Pons (tissue), 1 donor: ENCODE measurements at places on chromosomes 1 and 21.
A peak's percentile ranks its signal among the peaks of the same experiment; 100 is the strongest.

GRCh38 chr1:117568999-117569398, 36.8 kb upstream of the TENT5C start:
- no peak for DNase-seq

DNA sequence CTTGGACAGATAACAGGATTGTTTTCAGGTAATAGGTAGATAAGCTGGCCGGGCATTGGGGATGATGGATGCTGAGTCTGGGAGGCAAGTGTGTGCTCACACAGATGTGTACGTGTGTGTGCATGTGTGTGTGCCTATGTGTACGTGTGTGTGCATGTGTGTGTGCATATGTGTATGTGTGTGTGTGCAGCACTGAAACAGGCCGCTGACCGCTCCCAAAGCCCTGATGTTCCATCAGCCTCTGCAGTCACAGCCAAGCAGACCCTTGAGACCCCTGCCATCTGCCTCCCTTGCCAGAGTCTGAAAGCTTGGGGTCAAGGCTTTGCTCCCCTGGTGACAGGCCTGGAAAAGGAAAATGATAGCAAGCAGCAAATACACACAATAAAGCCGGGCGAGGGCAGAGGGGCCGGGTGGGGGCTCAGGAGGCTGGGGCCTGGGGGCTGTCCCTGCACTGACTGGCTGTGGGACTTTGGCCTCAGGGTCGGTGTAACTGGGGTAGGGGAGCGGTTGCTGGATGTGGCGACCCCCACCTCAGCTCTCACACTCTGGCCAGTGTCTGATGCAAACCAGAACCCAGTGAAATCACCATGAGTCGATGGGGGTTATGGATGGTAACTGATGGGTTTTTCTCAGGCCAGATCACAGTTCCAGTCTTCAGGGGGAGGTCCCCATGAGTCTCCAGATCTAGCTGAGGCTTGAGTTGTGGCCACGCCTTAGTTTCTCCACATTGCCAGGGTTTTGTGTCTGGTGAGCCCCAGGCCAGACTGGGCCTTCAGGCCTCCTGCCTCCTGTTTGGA, 9.2 kb upstream of the TNFRSF8 start:
- no peak for DNase-seq

GRCh38 chr1:113659556-113659955, 99.7 kb downstream of the PHTF1 start:
- peak; percentile 26 for DNase-seq

DNA sequence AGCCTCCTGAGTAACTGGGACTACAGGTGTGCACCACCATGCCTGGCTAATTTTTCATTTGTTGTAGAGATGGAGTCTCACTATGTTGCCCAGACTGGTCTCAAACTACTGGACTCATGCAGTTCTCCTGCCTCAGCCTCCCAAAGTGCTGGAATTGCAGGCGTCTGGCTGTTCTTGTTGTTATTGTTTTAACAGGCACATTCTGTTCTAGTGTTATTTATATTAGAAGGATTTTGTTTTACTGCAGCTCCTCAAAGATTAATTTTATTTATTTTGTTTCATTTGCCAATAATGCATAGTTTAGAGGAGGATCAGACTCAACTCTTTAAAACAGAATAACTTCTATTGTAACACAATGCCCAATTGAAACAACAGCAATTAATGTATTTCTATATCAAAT, 35.5 kb downstream of the RGS2 start:
- no peak for DNase-seq

- DNase-seq: no peak
These were observed 8.0 kb downstream of the BATF3 start for GRCh38 chr1:212691561-212692071.

- DNase-seq: no peak
These were observed 7.6 kb upstream of the C1QA start for GRCh38 chr1:22628698-22629444.

- DNase-seq: no peak
These were observed 9.5 kb downstream of the GPR137B start for GRCh38 chr1:236151739-236152424.

DNA sequence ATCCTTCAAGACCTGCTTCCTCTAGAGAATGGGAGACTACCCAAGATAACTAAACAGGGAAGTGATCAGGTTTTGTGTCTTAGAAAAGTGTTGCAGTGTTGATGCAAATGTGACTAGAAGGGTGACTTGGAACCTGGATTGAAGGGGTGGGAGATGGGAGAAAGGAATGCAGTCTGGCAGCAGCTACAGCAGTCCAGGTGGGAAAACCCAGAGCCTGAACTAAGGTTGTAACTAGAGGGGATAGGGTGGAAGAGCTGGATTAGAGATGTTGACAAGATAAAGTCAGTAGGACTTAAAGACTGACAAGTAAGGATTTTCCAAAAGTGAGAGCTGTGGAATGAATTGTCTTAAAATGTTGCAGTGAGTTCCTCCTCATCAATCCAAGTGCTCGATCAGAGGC, 7.1 kb upstream of the SHISA4 start:
- DNase-seq: no peak

- DNase-seq: no peak
These were observed 55.5 kb downstream of the SIM2 start for GRCh38 chr21:36754241-36754898.

GRCh38 chr1:205317311-205317917, 4.1 kb downstream of the NUAK2 start:
- peak; percentile 52 for DNase-seq

DNA sequence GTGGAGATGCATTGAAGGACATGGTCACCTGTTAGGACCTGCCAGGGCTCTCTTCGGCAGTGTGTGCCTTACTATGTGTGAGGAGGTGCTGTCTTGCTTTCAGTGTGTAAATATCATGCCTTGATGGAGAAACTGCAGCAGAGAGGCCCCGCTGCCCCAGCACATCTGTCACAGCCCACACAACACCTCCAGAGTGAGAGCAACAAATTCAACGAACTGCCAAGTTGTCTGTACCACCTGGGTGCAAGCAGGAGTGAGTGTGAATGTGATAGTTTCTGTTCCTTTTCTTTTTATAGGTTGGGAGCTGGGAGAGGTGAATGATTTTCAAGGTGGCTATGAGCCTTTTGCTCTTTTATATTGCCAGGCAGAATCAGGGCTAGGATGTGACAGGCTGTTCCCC, 114.6 kb upstream of the KIAA0040 start:
- DNase-seq: no peak

DNA sequence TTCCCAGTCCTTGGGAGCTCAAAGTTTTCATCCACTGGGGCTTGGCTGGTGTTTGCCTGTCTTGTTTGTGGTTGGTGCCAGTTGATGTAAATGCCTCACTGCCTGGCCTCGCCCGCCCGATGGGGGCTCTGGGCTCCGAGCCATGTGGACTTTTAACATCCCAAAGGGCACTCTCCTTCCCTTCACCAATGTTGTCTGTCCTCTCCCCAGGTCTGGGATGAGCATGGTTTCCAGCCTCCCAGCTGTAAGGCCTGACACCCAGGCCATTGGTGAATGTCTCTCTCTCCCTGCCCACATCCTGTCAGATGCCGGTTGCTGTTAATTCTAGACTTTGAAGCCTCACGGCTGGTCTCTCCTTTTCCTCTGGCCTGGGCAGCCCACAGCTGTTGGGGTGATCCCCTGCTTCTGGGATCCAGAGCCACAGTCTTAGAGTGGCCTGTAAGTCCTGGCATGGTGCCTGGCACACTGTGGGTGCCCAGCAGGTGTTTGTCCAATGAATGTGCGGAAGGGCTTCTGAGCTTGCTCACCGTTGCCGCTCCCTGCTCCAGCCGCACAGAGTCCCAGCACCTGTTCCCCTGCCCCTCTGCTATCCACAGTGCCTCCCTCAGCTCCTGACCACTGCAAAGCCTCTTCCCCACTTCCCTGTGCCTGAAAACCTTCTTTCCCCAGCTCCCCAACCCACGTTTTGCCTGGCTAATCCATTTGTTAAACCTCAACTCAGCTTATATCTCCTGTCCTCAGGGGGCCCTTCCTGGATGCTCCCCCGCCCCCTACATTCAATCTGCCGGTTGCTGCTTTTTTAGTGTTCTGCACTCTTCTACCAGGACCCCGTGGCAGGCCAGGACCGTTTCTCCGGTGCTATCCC, 3.3 kb upstream of the C1orf174 start:
- no peak for DNase-seq

DNA sequence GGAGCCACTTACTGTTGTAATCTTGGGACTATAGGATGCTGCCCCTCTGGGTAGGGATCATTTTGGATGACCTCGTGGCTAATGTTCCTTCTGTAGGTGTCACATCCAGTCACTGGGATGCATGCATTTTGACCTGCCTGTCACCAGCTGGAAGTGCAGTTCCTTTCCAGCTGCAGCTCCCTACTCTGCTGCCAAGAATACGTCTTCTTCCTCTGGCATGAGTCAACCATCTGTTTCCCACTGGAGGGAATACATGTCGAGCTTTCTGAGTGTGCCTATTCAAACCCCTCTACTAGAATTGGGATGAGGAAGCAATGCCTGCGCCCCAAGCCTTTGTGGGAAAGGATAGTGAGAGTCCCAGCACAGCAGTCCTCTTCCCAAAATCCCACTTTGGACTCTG, 415.5 kb upstream of the ADAMTS5 start:
- DNase-seq: no peak

GRCh38 chr1:113783254-113784103, 24.2 kb upstream of the PHTF1 start:
- DNase-seq: peak; percentile 77

DNA sequence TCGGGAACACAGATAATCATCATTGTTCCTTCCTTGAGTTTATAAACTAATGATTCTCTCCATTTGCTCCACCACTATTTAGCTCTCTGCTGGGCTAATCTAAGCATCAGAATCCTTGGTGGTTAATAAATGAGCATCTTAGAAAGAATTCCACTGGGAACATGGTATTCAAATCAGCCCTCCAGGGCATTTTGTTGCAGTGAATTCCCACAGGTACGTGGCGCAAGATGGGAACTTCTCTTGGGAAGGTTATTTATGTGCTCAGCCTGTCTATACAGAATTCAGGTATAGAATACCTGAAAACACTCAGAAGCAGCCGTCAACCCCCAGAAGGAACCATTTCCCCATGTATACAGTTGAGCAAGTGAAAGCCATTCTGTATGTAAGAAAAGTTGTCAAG, 131.5 kb downstream of the NTNG1 start:
- DNase-seq: no peak

DNA sequence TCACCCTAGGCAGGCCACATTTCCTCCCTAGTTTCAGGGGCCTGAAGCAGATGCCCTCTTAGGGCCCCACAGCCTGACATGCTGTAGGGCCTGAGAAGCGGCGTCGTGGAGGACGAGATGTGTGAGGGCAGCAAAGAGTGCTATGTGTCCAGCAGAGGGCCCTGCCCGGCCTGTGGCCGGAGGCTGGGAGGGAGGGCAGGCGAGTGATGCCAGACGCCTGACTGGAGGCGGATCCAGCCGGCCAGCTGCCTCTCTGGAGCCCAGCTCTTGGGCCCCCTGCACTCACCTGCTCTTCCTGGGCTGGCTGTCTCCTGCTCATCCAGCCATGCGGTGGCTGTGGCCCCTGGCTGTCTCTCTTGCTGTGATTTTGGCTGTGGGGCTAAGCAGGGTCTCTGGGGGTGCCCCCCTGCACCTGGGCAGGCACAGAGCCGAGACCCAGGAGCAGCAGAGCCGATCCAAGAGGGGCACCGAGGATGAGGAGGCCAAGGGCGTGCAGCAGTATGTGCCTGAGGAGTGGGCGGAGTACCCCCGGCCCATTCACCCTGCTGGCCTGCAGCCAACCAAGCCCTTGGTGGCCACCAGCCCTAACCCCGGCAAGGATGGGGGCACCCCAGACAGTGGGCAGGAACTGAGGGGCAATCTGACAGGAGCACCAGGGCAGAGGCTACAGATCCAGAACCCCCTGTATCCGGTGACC, at the start of gene GPR37L1:
GPR37L1 (plus strand) TSS at position 279 of the 697 bp plus-strand sequence; CDS start at position 326, 47 bp downstream.
- DNase-seq: peak; percentile 94

DNA sequence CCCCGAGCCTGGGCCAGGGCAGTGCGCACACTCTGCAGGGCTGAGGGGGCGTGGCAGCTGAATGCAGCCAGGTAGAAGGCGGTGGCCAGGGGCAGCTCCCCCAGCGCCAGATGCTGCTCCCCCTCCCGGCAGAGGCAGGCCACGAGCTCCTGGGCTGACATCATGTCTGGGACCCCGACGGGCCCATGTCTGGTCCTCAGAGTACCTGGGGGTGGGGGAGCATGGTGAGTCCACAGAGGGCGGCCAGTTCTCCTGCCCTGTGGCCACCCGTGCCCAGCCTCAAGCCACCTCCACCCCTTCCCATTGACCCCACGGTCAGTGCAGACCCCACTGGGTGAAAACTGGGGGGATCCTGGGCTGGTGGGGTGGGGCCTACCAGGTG, 838 bp downstream of the TTC34 start:
- DNase-seq: no peak

DNA sequence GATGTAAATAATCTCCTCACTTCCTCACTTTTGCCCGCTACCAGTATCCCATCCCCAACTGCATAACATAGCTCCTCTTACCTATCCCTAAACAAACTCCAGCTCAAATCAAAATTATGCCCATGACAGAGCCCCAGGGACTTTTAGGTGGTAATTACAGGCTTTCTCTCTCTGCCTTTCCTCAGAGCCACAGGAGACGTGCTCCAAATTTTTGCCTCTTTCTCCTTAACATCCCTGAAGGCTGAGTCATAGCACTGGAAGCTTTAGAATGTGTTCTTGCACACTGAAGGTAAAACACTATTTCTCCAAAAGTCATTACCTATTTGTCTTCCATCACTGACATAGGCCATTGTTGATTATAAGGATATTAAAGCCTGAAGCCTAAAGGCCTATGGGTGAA, 263.5 kb upstream of the PLD5 start:
- DNase-seq: no peak

- no peak for DNase-seq
These were observed 1.9 kb upstream of the CA6 start for GRCh38 chr1:8943498-8944405.

- DNase-seq: peak; percentile 83
These were observed 37.0 kb downstream of the AGO4 start for GRCh38 chr1:35844826-35845225.

- DNase-seq: no peak
These were observed 20.1 kb downstream of the CSTB start for GRCh38 chr21:43755820-43756594.
